Activated naive CD8-positive, alpha-beta T cell treated with anti-CD3 and anti-CD28 coated beads, Interleukin-2, amount 50 U/mL, for 16 hours (primary cell): ENCODE measurements at places on chromosomes 7 and 10.

- no peak for DNase-seq
These were observed 43.5 kb upstream of the CACUL1 start for GRCh38 chr10:118798231-118798662.

DNA sequence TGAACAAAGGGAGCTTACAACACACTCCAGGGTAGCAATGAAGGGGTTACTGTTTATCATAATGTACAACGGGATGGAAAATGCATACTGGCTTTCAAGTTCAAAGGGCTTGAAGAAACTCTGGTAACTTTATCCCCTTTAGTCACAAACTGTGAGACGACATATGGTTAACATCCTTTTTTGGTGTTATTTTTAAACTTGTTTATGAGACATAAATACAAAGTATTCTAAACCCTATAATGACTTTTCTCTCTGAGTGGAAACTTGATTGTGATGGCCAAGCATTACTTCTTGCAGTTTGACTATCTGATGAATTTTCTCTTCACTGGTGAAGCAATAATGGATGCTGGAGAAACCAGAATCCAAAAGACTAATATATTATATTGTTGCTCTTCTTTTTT, 62.0 kb upstream of the SEMA3A start:
- no peak for DNase-seq

DNA sequence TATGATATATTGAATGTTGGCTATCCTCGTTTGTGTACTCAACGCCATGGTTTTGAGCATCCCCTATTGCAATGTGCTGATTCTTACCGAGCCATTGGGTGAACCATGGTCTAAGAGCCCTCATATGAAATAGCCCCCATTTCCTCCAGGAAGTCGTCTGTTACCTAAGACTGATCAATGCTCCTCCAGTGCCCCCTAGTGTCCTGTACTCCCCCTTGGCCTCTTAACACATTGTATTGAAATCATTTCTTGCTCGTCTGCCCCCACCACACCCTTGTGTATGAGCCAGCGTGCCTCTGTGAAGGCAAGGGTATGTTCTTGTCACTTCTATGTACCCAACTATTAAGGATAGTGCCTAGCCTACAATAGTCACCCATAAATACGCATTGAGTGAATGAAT, 11.2 kb upstream of the SLC35B4 start:
- DNase-seq: peak; percentile 19

DNA sequence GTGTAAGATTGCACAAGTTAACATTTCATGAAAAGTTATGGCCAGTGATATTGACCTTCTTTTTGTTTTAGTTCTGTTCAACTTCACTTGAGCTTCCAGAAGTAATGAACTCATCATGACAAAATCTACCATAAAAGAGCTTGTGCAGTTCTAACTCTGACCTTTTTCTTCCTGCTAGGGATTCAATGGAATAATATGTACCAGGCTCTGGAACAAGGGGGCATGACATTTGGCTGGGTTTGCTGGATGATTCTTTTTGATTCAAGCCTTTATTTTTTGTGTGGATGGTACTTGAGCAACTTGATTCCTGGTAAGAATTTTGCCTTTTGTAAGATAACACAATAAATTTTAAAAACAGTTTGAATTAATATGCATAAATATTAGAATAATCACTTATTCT, 205.0 kb downstream of the ABCA13 start:
- no peak for DNase-seq

DNA sequence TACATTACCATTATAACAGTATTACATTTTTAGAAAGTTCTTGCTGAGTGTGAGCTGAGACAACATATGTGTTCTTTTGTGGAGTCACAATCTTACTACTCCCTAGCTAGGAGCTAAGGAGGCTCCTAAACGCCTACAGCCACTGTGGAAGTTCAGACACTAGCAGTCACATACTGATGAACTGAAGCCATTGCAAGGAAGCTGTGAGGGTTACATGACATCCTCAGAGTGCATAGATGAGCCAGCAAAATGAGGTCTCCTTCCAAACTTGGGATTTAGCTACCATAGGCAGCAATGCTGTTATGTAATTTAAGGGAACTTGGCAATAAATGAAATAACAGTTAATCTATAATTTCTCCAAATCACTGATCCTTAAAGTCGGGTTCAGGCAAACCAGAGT, 10.8 kb upstream of the ST7 start:
- no peak for DNase-seq

DNA sequence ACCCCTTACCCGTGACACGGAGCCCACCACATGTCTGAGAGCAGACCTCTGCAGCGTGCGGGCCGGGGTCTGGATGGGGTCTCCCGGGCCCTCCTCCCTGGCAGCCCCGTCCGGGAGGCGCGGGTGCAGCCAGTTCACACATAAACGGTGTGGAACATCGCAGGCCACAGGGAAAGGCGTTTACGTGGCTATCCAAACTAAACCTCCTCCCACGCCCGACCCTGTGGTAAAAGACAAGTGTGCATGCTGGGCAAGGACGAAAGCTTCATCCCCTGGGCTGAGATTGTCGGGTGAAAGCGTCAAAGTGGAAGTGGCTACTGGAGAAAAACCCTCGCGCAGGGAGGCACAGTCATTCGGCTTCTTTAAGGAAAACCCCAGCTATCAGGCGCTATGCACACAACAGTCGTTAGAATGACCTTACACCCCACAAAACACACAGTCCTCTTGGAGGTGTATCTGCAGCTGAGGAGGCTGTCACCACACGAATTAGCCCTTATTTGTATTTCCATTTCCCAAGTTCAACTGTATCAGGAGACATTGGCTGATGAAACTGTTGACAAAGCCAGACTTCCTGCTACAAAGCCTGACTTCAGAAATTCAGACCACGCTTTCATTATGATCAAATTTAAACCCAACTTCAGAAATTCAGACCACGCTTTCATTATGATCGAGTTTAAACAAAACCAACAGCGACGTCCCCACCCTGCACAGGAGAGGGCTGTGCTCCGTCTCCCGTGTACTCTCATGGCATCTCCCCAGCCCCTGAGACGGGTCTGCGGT, 15.3 kb downstream of the GPER1 start:
- no peak for DNase-seq

- no peak for DNase-seq
These were observed 291.3 kb downstream of the POU6F2 start for GRCh38 chr7:39269034-39269433.

DNA sequence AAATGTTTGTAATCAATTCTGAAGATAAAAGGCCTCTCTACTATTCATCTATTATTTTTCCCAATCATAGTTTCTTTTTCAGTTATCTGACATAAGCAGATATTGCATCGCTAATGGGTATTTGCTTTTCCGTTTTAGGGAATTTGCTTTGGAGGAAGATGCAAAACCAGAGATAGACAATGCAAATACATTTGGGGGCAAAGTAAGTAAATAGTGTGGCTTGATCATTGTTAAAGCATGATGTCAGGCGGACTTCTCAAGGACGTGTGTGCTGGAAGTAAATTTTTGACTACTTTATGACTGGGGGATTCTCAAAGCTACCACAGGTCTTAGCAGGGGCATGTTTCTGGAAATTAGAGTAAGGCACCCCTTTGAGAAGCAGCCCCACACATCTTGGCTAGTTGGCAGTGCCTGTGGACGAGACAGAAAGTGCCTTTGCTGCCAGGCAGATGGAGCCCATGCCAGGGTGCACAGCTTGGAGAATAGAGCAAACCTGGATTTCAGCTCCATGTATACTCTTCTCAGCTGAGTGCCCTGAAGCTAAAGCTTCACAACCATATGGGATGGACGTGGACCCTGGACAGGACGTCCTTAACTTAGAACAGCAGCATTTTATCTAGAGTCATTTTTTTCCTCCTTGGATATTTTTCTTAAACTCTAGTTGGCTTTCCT, 68.6 kb downstream of the SRI start:
- no peak for DNase-seq

- no peak for DNase-seq
These were observed 63.0 kb upstream of the HPS1 start for GRCh38 chr10:98509745-98510144.

DNA sequence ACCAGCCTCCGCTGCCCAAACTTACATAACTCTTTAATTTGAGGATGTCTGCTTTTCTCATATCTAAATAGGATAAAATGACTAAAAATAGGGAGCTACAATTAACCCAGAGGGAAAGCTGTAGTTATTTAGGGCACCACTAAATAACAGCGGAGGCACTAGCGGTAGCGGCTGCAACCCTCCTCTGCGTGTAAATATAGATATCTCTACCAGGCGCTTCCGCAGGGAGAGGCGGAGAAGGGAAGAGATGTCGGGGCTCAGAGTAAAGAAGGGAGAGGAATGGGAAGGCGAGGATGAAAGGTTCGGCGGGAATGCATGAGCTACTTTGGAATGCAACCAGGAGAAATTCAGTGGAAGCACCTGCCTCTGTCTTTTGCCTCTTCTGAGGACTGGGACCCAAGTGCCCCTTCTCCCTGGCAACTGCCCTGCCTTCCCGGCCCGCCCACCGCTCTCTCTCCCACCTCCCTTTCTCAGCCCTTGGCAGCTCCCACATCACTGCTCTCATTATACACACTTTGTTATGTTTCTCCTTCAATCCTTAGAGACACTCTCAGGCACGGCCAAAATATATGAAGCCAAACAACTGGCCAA, 698.3 kb downstream of the PARD3 start:
- no peak for DNase-seq

- DNase-seq: no peak
These were observed 11.2 kb upstream of the CXCL12 start for GRCh38 chr10:44395902-44396670.

- DNase-seq: no peak
These were observed 12.7 kb upstream of the SVIL start for GRCh38 chr10:29647478-29647877.

DNA sequence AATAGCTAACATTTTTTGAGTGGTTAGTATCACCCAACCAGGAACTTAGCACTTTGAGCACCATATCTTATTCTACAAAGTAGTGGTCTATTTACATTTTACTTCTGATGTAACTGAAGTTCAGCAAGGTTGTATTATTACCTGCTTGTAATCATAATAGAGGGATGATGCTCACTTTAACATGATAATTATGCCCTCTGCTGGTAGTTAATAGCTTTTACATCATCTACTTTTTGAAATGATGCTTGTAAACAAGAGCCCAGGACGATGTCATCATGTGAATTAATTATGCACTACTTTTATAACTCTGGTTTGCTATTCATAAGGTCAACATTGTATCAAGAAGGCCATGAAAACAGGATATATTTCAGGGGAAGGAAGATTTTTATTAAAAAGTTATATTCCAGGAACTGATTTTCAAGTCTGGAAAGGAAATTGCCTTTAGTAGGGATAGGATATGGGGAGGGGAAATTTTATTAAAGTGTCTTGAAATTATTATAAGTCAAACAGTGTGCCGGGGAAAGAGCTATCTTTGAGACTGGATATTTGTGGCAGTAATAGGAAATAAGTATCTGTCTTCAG, 80.3 kb upstream of the SCIN start:
- DNase-seq: no peak

GRCh38 chr7:158999496-158999895, 143.1 kb downstream of the DYNC2I1 start:
- DNase-seq: no peak

DNA sequence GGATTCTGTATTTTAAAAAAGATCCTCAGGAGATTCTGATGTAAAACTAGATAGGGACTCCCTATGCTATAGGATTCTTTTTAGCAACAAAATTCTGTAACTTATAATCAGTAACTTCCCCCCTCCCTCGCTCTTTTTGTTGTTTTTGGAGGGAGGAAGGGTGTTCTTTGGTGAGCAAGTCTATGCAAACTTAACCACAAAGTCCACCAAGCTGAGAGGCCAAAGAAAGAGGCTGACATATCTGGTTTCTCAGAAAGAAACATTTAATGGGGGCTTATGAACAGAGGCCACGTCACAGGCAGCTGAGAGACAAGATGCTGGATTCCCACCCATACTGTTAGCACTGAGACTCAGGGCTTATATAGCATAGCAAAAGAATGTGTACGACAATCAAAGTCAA, 14.3 kb upstream of the ABCB5 start:
- no peak for DNase-seq

GRCh38 chr7:124031919-124032318, 948 bp downstream of the TMEM229A start:
- no peak for DNase-seq

GRCh38 chr7:37449621-37450020, 957 bp upstream of the ELMO1 start:
- no peak for DNase-seq

DNA sequence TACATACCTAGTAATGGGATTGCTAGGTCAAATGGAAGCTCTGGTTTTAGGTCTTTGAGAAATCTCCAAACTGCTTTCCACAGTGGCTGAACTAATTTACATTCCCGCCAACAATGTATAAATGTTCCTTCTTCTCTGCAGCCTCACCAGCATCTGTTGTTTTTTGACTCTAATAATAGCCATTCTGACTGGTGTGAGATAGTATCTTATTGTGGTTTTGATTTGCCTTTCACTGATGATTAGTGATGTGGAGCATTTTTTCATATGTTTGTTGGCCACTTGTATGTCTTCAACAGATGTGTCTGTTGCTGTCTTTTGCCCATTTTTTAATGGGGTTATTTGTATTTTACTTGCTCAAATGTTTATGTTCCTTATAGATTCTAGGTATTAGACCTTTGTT, 675.5 kb downstream of the SUGCT start:
- DNase-seq: no peak

GRCh38 chr10:92757711-92758104, 68.0 kb downstream of the HHEX start:
- DNase-seq: no peak

DNA sequence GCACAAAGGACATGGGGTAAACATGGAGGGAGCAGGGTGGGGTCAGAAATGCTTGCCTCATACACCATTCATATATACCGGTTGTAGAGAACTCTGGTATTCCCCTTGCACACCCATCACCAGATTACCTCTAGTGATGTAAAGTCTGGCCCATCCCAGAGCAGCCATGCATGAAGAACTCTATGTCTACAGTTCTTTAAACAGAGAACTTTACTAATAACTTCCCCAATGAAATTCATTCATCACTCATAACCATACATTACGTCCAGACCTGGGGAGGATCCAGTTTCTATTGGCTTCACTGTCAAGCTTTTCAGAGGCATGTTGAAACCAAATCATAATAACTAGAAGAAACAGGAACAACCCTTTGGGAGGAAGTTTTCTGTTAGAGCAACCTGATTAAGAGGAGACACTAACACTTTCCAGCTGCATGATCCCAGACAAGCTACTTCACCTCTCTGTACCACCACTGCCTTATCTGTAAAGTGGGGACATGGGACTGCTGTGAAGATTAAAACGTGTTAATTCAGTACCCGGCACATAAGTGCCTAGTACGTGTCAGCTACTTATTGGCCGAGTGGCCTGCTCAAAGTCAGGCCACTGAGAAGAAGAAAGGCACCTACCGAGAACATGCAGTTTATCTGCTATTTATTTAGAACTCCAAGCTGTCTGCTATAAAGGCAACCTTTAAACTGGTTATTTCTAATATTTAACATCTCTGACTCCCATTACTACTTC, 59.7 kb downstream of the IGF2BP3 start:
- no peak for DNase-seq
